Epithelial cell of proximal tubule (primary cell): ENCODE measurements at places on chromosomes 5 and 9.

DNA sequence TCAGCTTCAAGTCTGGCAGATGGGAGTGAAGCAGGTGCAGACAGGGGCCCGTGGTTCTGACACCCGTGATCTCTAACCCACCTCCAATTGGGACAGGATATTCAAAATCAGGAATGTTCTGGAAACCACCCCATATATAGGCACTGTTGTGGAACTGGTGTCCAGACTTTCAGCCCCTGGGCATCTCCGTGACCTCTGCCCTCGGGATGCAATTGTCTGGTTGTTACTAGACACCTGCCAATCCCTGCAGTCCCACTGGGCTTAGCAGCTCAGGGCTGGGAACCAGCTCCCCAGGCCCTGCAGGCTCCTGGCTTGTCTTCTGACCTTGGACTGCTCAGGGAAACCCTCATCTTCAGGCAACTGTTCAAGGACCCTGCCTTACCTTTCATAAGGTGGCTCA is 38.8 kb downstream of the NTNG2 start:
- DNase-seq = no peak

- no peak for DNase-seq
Measured at GRCh38 chr9:114266969-114267368, 55.9 kb upstream of the ORM1 start.

DNA sequence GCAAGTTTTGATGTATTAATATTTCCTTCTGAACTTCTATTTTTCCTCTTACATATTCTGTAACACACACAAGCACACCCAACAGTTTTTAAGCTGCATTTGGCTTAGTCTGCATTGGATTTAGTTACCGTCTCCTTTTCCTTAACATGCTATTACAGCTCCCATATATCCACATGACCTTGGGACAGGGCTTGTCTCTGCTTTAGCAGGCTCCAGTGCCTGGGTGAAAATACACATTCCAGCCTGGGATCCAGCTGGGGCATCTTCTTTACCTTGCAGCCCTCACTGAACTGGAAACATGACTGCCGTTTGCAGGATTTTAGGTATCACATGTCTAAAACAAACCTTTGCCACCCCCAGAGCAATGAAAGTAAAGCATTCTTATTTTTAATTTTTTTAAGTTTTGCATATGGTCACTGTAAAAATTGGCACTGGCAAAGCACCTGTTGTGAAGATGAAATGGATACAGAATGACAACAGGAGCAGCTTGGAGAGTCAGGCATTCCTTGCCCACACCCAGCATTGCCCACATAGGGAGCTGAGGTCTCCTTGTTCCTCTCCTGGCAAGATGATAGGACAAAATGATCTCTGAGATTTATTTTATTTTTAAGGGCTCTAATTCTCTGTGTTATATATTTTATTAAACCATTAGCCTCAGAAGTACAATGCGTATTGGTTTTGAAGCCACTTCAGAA is 4.0 kb downstream of the GADD45G start:
- no peak for DNase-seq

DNA sequence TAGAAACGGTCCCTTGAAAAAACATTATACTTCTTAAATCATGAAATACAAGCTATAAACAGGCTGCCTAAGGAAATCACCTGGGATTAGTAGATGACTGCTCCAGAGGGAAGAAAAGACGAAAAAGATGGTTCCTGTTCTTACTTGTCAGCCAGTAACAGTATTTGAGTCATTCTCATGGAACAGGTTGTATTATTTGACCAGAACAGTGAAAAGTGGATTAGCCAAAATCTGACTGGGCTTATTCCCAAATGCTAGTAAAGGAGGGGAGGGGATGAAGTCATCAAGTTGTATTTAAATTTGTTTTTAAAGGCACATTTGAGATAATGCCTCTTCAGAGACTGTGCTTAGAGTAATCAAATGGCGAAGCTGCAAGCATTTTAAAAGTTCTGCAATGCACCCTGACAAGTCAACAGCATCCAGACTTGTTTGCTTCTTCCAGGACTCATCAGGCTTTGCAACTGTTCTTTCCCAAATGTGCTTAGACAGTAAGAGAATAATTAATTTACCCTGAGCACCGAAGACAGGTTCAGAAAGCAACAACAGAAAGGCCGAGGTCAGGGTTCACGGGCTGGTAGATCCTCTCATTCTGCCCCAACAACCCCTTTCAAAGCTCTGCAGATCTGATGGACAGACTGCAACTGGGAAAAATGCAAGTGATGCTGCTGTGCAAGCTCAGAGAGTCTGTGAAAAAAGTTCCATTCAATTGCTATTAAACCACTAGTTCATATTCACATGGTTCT is 800.6 kb downstream of the KCTD16 start:
- no peak for DNase-seq

- no peak for DNase-seq
Measured at GRCh38 chr5:73067213-73067612, 53.2 kb upstream of the TMEM171 start.
